Activated CD4-positive, alpha-beta T cell treated with anti-CD3 and anti-CD28 coated beads, Interleukin-2, amount 10 ng/mL, durations not matched to agents 7 days and 5 days (primary cell): ENCODE measurements at places on chromosomes 4 and X.

DNA sequence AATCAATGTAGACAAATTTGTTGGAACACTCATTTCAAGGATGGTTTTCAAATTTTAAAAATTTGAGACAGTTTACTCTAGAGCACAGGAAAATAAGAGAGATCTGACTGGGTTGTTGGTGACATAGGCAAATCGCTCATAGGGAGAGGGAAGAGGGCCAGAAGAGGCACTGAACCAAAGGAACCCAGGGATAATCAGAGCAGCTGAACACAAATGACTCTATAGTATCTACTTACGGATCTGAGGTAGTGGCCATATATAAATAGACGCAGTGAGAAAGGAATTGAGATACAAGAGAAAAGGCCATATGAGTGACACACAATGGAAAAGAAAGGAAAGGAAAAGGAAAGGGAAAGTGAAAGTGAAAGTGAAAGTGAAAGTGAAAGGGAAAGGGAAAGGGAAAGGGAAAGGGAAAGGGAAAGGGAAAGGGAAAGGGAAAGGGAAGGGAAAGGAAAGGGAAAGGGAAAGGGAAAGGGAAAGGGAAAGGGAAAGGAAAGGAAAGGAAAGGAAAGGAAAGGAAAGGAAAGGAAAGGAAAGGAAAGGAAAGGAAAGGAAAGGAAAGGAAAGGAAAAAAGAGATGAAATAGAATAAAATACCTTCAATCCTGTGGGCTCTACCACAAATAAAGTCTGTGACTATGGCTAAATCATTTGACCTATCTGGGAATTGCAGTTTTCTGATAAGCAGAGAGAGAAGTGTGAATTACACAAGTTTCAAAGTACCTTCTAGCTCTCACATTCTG is 759.2 kb downstream of the DMD start:
- no peak for DNase-seq

- no peak for DNase-seq
Measured at GRCh38 chr4:8410641-8411271, 29.8 kb downstream of the ACOX3 start.

DNA sequence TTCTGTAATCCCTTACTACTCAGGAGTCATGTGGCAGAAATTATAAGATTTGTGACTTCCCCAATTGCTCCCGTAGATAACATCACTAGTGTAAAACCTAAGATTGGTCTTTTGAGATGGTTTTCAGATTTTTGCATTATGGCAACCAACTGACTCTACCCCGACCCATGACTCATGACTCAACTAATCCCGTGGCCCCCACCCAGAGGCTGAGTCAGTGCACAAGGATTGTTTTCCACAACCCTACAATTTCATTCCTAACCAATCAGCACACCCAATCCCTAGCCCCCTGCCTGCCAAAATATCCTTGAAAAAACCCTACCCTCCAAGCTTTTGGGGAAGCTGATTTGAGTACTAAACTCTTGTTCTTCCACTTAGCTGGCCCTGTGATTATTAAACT is 109.4 kb upstream of the FAM9C start:
- DNase-seq, result no peak

DNA sequence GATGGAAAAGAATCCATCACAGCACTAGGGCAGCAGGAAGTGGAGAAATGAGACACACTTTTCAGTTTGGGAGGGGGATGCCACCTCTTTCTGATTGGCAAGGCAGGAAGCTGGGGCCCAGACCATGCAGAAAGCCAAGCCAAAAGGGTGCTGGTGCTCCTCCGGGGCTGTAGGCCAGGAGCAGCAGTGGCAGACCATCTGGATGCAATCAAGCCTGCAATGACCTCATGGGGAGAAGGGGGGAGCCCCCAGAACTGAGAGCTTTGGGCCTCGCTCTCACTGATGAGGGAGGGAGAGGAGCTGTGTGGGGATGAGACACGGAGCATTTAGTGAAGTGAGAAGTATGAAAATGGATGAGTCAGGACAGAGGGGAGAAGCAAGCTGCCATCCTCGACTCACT is 141.3 kb upstream of the NALF2 start:
- DNase-seq, result no peak

GRCh38 chrX:101276238-101276637 is 14.9 kb downstream of the TAF7L start:
- DNase-seq, result no peak

DNA sequence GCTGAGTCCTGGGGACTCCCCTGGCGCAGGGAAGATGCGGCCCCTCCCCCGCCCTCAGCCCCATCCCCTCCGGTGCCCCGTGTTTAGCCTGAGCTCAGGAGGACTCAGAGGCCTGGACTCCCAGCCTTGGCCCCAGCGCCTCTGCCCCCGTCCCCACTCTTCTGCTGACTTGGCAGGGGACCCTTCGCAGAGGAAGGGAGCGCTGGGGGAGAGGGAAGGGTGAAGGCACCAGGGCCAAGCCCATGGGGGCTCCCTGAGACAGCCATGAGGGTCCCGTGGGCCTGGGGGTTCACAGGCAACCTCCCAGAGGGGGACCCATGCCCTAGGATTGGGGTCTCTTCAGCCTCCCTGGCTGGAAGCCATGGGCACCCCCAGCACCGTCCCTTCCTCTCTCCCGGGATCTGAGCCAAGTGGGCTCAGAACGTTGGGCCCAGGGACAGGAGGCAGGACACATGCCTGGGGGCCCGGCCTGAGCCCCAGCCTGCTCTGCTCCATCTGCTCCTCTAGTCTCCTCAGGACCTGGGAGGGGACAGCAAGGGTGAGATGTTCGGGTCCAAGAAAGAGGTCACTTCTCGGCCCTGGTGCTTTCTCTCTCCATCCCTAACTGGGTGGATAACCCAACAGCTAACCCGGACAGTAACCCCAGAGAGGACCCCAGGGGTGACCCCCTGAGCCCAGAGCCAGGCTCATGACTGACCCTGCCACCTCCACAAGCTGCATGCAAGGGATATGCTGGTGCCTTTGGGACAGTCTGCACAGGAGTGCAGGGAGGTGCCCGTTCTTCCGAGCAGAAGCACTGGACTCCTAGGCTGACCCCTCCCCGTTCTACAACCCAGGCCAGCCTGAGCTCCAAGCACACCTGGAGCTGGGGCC is 1.5 kb upstream of the CPLX1 start:
- DNase-seq, result no peak

- no peak for DNase-seq
Measured at GRCh38 chr4:108345862-108346817, 177.4 kb upstream of the LEF1 start.
